ENCODE measurements at places on chromosomes 5 and 9.

DNA sequence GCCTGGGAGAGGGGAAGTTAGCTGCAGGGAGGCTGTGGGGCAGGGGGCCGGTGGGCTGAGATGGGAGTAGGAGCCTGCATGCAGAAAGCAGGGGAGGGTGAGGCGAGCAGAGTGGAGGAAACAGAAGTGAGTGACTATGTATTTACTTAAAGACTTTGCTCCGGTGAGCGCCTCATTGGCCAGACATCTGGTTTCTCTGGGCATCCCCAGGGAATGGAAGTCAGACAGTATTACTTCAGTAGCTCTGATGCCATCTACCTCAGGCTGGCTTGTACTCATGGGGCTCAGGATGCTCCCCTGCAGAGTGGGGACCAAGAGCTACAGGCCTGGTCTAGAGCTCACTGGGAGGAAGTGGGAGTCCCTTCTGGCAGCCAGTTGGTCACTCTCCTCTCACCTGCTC lies 78.2 kb upstream of the ARAP3 start:
- no peak for DNase-seq

DNA sequence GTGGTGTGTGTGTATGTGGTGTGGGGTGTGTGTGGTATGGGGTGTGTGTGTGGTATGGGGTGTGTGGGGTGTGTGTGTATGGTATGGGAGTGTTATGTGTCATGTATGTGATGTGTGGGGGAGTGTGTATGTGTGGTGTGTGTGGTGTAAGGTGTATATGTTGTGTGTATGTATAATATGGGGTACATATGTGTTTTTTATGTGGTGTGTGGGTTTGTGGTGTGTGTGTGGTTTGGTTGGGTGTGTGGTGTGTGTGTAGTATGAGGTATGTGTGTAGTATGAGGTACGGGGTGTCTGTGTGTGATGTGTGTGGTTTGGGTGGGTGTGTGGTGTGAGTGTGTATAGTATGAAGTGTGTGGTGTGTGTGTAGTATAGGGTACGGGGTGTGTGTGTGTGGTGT lies 11.4 kb downstream of the ECSCR start:
- no peak for DNase-seq

DNA sequence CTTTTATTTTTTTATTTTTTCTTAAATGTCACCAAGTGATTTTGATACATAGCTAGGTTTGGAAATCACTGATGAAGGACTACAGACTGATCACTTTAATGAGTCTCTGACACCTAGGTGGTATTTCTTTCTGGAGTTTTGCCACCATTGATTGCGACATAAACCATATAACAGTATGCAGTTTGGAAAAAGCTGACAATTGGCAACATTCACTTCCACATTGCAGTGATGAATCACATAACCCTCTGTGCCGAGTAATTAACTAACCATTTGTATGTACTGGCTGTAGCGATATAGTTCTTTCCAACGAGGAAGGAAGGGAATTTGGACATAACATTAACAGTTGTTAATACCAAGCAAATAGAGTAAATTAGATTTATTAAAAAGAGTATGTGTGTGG lies 222.9 kb upstream of the EFNA5 start:
- peak; percentile 81 for DNase-seq

DNA sequence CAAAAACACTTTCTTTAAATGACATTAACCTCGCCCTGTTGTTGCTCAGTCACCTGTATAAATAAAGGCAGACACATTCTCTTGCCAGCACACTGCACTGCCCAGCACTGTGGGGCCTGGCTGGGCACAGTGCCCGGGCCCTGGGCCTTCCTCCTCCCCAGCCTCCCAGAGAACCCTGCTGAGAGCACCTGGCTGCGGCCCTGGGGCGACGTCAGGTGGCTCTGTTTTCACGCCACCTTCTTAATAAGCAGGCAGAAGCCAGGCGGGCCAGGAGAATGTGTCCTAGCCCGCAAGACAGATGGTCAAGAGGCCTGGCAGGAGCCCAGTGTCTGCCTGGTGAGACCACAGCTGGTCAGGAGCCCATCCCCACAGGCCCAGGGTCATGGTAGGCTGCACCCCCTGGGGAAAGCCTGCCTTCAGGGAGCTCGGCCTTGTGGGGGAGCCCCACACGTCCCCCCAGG lies 8.2 kb upstream of the AGPAT2 start:
- no peak for DNase-seq

- DNase-seq = no peak
These were observed 775.4 kb downstream of the SEMA5A start for GRCh38 chr5:8770431-8770830.

DNA sequence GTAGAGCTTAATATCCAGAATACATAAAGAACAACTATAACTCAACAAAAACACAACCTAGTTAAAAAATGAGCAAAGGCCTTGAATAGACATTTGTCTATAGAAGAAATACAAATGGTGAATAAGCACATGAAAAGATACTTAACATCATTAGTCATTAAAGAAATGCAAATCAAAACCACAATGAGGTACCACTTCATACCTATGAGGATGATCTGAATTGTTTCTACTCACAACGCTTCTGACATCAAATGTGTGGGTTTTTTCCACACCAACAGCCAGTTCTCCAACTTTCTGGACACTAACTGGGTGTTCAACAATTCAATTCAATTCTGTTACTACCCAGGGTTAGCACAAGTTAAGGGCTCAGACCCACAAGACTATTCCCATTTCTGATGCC lies 22.0 kb downstream of the SREK1IP1 start:
- no peak for DNase-seq

GRCh38 chr5:119367502-119368237 lies 11.9 kb downstream of the TNFAIP8 start:
- DNase-seq = peak; percentile 92

DNA sequence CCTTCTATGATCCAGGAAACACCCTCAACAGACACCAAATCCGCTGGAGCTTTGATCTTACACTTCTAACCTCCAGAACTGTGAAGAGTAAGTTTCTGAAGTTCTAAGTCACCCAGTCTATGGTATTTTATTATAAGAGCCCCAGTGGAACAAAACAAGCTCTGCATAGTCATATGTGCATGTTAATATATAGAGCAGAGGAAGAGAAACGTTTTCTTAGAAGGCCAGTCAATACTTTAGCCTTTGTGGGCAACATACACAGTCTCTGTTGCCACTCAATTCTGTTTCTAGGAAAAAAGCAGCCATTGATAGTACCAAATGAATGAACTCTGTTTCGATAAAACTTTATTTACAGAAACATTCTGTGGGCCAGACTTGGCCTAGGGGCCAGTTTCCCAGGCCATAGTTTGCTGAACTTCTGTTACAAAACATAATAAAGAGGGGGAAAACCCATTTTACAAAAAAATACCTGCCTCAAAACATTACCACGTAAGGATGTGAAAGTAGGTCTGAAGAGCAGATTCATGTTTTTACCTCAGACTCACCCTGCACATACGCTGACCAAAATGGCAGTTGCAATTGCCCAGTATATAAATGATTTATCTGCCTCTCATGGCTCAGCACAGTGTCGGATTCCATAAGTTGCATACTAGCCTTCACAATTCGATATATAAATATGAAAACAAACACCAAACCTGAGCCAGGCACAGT lies 350.5 kb downstream of the SLIT3 start:
- no peak for DNase-seq

DNA sequence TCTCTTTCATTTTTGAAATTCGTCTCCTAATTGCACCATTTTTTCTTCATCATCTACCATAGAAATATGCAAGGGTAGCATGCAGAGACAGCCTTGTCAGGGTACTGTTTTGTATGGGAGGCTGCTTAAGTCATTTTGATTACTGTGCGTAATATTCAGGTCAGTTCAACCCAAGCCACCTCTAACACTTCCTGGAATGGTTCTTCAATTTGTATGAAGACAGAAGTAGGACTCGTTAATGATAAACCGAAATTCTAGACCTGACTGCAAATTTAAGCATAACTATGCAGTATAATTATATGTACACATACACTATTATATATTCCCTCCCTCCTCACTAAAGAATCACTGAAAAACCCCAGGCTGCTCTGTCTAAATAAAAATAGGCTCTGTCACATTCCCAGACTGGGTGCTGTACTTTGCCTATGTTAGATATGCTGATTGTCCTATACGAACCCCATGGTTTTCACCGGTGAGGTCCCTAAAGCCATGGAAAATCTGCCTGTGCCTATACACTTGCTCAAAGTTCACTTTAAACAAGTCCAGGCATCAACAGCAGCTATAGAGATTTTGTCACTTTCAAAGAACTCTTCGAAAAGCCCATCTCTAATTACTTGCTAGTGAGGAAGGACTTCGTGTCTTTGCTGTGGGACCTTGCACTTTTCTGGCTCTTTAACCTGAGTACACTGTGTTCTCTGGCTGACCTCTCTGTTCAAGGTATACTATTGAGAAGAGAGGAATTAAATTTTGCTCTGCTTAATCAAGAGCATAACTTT lies 352.1 kb upstream of the CD180 start:
- DNase-seq = peak; percentile 22

DNA sequence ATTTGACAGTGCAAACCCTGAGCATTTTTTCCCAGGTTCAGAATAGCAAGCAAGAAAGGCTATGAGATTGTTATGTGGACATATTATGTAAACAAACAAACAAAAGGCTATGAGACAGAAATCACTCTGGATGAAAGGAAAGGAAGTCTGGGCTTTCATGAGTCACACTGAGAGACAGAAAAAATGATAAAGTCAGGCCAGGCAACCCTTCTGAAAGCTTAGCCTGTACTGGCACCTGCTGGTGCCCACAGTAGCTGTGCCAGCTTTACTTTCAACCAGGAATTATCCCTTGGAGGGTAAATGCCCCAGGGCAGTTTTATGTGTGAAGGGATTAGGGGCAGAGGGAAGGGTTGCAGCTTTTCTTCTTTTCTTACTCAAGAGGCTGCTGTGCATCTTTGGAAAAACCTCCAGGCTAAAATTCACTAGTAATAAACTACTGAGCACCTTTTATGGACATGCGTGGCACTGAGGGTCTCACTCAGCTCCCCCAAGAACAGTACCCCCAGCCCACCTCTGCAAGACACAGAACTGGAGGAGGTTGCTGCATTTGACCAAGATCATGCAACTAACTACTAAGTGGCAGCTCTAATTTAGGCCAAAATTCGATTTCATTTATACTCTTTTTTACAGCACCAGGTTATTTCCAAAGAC lies 41.7 kb downstream of the ACTL7B start:
- peak; percentile 73 for DNase-seq

- no peak for DNase-seq
These were observed 38.5 kb upstream of the OR2S2 start for GRCh38 chr9:35996358-35996970.

DNA sequence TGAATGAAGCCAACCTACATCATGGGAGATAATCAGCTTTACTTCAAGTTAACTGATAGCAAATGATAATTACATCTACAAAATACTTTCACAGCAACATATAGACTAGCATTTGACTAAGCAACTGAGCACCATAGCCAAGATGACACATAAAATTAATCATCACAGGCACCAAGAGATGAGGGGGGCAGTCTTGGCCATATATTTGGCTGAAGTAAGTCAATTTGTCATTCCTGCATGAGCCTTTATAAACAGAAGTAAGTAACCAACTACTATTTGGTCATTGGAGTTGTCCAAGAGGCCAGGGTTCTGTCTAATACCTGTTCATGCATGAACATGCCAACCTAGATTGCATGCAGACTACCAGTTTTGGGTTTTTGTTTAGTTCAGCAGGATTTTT lies 53.6 kb downstream of the PDCD1LG2 start:
- DNase-seq = peak; percentile 62

DNA sequence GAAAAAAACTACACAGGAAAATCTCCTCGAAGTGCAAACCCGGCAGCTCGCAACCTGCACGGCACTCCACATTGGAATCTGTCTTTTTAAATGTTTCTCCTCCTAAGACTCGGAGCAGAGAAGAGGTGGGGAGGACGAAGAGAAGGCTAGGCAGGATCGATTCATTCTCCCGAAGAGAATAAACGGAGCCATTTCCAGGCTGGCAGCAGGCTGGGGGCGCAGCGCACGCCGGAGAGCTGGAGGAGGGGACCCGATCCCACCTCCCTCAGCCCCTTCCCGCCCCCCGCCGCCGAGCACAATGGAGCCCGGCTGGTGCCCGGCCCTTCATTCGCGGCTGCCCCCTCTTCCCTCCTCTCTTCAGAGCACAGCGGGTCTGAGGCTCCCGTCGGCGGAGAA lies 628 bp downstream of the HOMER1 start:
- no peak for DNase-seq

DNA sequence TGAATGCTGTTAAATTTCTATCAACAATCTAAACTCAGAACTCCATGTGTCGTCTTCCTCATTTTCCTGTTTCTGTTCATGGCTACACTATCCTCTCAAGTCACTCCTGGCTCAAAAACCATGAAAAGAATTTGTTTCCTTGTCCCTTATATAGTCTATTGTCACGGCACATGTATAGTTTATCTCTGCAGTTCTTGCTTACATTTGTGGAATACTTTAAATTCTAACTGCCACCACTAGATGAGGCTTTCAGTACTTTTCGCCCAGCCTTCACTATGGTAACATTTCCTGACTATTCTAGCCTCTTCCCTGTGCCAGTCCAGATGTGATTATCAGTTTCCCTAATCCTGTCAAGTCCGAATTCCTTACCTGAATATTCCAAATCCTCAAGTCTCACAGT lies 34.6 kb downstream of the PKD2L2 start:
- DNase-seq = no peak

- DNase-seq = no peak
These were observed 183.7 kb downstream of the TLR4 start for GRCh38 chr9:117887941-117888340.

- peak; percentile 64 for DNase-seq
These were observed 2.1 kb upstream of the TTLL11 start for GRCh38 chr9:122095010-122095767.

DNA sequence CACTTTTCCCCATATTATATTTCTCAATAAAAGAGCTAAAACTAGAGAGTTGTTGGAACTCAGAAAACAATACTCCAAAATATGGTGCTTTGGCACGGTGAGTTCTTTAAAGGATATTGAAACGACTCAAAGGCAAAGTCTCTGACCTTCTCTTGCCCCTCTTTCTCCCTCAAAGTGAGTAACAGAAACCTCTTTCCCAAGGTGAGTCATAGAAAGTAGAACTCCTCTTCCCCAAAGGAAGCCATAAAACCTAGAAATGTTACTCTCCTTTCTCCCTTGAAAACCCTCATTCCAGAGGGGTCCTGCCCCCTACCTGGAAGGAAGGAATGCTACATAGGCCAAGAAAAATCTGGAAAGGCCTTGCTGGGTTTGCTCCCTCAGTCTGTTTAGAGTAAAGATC lies 47.5 kb downstream of the RAPGEF6 start:
- no peak for DNase-seq

All from inflammatory macrophage treated with lipopolysaccharide for 4 hours (primary cell).